ENCODE measurements at places on chromosomes 2 and 18.

- DNase-seq, result no peak
These were observed 343.1 kb downstream of the CBLN2 start for GRCh38 chr18:72201032-72201431.

- DNase-seq, result no peak
These were observed 19.7 kb downstream of the RASGRP3 start for GRCh38 chr2:33496150-33496549.

DNA sequence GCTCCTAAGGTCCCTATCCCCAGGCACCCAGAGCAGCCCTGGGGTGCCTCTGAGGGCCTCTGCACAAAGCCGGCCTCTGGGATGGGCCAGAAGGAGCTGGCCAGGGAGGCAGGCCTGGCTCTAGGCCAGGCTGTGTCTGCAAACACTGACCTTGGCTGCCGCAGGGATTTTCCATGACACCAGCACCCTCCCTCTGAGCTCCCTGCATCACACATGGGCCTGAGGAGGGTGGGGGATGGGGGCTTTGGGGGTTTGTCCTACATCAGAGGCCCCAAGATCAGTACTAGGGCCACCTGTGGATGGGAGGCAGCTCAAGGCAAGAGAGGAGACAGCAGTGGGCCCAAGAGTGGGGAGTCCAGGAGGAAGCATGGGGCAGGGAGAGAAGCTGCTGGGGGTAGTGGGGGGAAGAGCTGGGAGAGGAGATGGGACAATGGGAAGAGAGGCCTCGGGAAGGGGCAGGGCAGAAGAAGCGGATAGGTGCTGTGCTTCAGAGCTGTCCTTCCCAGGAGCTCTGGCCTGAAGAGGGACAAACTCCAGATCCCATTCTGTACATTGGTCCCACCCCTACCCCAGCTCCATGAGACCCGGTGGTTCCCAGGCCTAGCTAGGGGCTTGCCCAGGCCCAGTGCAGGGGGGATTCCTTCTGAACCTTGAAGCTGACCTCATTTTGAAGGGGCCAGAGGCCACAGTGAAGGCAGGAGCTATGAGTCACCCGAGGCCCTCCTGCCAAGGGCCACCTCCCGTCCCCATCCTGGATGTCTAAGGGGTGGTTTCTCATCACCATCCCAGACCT lies 28.0 kb downstream of the KCNK3 start:
- no peak for DNase-seq

DNA sequence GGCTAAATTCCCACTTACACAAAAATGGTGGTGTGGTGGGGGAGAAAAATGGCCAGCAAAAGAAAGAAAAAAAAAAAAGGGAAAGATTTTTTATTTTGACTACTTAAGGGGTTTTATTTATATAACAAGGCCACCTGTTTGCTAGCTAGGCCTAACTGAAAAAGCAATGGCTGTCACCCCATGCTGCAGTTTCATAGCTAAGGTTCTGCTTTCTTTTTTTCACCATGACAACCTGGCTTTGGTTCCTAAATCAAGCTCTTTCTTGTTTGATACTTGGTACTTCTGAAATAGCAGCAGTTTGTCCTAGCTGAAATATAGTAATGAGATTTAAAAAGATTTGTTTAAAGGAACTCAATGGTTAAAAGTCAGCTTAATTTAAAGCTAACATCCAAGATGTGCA lies 433.2 kb upstream of the MEX3C start:
- DNase-seq, result no peak

Measured in stimulated activated CD4-positive, alpha-beta T cell treated with anti-CD3 and anti-CD28 coated beads, Interleukin-2, amount 100 ng/mL, for 4 hours (primary cell).